ENCODE measurements at places on chromosomes 6 and 20. TPM values are rescaled to one million over a fixed set of nuclear protein-coding genes. Genes with fewer than 3 reads are reported as not detected.
A peak's percentile ranks its signal among the peaks of the same experiment; 100 is the strongest.

DNA sequence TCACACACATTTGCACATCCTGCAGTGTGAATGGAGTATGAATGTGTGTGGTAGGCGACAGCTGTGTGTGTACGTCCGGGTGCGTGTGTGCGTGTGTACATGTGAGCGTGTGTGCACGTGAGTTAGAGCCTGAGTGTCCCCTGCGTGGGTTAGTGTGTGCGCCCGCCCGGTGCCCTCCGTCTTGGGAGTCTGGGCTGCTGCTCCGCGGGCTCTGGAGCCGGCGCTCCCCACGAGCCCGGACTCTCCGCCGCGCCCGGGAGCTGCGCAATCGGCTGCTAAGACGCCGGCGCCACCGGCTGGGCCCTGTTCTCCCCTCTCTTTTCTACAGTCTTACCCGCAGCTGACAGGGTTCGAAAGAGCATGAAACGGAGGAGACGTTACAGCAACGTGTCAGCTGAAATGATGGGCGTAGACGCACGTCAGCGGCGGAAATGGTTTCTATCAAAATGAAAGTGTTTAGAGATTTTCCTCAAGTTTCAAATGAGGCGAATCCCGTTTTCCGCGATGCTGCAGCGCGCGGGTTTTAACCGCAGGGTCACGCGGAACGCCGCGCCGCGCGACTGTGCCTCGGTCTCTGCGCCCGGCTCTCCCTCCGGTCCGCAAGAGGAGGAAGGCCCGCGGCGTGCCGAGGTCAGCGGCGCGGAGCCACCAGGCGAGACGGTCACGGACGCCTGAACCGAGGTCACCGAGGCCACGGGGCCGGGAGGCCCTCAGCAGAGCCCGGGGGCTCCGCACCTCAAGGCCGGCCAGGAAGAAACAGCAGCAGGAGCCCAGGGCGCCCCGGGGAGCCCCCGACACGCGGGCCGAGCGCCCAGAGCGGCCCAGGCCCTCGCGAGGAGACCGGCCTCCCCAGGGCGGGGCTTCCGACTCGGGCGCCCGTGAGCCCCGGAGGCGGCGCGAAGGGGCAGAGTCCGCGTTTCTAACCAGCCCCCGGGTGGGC, 95.3 kb upstream of the BHLHE23 start:
- DNase-seq = no peak

GRCh38 chr6:64225503-64225902, 589.9 kb downstream of the PHF3 start:
- DNase-seq = no peak

PGBD1 gene
- 6.9 TPM for total RNA-seq

DNA sequence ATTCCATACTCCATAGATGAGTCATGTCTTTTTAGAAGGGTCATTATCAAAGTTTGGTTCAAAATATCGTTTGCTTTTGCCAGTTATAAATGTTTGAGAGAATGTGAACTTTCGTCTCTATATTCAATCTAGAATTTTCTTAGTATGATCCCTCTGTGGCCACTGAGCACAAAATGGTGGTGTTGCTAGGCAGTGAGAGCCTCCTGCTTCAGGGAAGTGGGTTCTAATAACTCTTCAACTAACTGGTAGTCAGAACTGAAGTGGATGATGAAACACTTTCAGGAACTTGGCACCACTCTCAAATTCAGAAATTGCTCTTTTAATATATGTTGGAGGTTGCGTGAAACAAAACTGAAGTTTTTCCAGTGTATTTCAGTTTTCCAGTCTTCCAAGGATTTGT, 125.0 kb upstream of the DOK5 start:
- no peak for DNase-seq

DNA sequence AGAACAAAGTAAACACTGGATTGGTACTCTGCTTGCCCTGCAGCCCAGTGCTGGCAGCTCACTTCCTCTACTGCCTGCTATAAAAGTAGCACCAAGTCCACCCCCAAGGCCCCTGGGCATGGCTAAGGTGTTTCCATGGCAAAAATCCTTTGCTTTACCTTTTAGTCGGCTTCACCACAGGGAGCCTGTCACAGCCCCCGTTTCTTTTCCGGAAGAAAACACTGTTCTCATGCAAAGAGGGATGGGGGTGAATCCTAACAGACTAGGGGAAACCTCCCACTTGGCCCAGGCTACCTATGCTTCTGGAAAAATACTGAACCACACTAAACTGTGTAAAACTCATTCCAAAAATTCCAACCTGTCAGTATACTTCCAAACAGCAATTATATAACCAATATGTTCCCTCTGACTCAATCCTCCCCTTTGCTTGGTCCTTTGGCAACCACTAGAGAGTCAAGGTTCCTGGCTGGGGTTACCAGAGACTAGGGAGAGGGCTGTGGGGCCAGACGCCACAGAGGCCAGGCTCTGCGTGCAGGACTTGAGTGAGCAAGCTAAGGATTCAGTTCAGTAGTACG, 16.1 kb downstream of the PPIL1 start:
- peak; percentile 46 for DNase-seq

GRCh38 chr6:33770124-33770832, 18.7 kb downstream of the LEMD2 start:
- DNase-seq = no peak

DNA sequence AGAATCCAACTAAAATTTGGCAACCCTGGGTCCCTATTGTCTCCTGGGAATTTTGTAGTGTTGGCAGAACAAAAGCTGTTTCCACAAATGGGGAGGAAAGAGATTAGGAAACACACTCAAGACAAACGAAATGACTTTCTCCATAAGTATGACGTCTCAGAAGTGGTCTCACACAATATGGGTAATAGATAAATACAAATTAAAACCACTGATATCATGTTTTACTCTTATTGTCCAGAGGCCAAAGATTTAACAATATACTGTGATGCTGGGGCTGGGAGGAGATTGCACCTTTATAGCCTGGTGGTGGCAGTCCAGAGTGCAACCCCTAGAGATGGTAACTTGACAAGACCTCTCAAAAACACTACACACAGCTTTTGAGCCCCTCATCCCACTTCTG, 18.6 kb downstream of the FKBP1A start:
- no peak for DNase-seq

GRCh38 chr6:43222418-43223059, 6.7 kb downstream of the DNPH1 start:
- DNase-seq = no peak

DNA sequence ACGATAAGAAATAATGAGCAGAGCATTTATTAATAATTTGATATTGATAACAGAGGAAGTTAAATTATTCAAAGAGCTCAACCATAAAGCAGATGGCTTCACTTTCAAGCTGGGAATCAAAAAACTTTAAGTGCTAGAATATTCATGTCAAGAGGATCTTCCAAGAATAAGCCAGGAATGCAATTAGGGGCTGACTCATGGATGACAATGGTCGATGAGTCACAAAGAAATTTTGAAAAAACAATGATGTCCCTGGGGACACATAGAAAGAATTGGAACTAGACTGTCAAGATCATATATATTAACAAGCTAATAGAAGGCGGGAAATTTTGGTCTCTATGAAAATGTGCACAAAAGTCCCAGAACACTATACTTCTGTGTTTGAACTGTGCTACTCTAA, 304.1 kb downstream of the LAMA2 start:
- no peak for DNase-seq

- no peak for DNase-seq
Observed at GRCh38 chr20:13786143-13786828, 1.5 kb downstream of the NDUFAF5 start.

DNA sequence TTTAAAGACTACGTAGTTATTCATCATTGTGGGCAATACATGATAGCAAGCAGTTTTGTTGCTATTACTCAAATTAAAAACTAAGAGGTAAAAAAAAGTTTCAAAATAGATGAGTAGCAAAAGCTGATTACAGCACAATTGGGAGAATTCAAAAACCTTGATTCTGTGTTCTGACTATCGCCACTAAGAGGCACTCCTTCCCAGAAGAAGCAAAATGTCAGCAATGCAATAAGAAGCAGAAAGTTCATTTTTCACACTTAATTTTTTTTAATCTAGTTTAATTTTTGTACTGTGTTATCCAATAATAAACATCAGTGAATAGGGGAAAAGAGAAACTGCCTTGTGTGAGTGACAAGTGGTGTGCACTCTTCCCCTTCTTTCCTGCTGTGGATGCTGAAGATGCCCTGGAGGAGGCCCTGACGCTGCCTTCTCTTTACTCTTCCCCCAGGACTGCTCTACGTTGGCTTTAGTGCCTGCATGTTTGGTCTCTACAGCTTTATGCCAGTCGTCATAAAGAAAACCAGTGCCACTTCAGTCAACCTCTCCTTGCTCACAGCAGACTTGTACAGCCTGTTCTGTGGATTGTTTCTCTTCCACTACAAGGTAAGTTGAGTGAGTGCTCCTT, 263.2 kb upstream of the PLN start:
- DNase-seq = no peak

GRCh38 chr6:166612471-166612881, 14.6 kb downstream of the RPS6KA2 start:
- DNase-seq = no peak

GMPR gene
- not detected for total RNA-seq
